D721Med (cell line): ENCODE measurements at places on chromosomes 13 and 19.

- DNase-seq = no peak
These were observed 21.0 kb downstream of the GRIK5 start for GRCh38 chr19:42048992-42049391.

DNA sequence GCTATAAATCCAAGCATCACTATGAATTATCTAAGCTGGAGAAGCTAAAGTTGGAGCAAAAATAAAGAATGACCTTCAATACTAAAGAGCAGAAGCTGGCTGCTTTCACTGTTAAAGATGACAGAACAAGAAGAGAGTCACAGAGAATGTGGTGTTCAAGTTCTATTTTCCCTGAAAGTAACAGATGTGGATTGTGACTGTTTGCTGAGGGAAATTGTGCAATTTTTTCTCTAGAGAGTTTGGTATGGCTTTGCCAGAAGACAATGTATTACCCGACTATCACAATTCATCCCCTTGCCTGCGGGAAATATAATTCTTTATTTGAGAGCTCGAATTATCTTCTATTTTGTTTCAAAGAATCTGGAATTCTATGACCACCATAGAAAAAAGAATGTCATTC, 83.1 kb downstream of the TNFSF13B start:
- no peak for DNase-seq

DNA sequence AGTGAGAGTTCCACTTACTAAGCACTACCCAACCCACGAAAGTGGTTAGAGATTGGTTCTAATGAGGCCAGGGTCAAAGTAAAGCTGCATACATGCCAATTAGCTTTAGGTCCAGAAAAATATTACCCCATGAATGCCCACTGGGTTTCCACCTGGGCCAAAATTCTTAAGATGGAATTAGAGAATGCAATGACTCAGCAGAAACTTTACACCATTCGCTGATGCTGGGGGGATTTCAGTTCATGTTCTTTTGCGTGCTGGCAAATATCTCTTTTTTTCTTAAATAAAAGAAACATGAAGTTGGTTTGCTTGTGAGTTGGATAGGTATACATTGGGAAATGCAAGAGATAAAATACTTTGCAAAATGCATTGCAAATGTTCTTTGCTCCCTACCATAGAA, 715.3 kb upstream of the MIR17HG start:
- DNase-seq = no peak

- no peak for DNase-seq
These were observed 1.8 kb downstream of the PVR start for GRCh38 chr19:44645407-44646048.

DNA sequence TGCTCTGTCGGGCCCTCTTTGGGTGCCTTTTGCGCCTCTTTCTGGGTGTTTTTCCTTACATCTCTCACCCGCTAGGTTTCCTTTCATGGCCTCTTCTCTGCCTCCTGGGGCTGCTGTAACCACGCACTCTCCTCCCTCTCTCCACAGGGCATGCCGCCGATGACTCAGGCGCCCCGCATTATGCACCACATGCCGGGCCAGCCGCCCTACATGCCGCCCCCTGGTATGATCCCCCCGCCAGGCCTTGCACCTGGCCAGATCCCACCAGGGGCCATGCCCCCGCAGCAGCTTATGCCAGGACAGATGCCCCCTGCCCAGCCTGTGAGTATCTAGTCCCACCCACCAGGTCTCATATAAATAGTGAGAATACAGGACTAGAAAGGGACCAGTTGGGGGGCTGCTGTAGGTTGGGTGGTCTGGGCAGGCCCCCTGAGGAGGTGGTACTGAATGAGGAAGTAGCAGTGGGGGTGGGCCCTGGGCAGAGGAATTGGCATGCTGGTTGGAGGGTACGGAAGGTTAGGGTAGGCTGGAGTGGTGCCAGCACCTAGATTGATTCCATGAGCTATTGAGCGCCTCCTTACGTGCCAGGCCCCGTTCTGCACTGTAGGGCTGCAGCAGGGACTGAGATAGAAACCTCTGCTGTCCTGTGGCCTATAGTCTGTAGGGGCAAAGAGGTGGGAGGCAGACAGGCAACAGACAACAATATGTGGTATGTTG, 11.9 kb downstream of the SNRPA start:
- DNase-seq = no peak
